ENCODE measurements at places on chromosomes 3 and 15. TPM values are rescaled to one million over a fixed set of nuclear protein-coding genes. Genes with fewer than 3 reads are reported as not detected.

U2SURP gene
- total RNA-seq, result 99.1 TPM

RAB6B gene
- total RNA-seq, result 0.36 TPM

PPP2R3A gene
- 16.1 TPM for total RNA-seq

CYP11A1 gene
- total RNA-seq, result 0.33 TPM

PLSCR2 gene
- not detected for total RNA-seq

EXD1 gene
- not detected for total RNA-seq

ZNF501 gene
- total RNA-seq, result 13.1 TPM

SOX14 gene
- not detected for total RNA-seq

CYP1A2 gene
- total RNA-seq, result not detected
